ENCODE measurements at places on chromosomes 1 and 21.

- no peak for DNase-seq
Observed at GRCh38 chr1:211876851-211877590, 46.5 kb upstream of the LPGAT1 start.

- no peak for DNase-seq
Observed at GRCh38 chr1:10781137-10781536, 15.3 kb downstream of the CASZ1 start.

- no peak for DNase-seq
Observed at GRCh38 chr1:77739235-77739634, 20.4 kb downstream of the USP33 start.

DNA sequence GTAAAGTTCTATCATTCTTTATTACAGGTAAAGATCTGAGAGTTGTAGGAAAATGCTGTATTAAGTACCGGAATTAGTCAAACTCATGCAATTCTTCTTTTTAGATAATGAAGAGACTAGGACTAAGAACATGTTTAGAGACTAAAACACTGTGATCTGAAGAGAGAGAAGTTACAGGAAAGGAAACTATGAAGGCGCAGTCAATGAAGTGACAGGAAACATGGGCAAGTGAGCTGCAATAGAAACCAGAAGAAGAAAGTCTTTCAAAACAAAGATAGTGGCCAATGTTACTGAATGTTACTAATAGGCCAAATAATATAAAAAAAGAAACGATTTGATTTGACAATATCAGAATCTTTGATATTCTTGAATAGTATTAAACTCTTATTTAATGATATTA, 659.4 kb upstream of the RGS18 start:
- no peak for DNase-seq

DNA sequence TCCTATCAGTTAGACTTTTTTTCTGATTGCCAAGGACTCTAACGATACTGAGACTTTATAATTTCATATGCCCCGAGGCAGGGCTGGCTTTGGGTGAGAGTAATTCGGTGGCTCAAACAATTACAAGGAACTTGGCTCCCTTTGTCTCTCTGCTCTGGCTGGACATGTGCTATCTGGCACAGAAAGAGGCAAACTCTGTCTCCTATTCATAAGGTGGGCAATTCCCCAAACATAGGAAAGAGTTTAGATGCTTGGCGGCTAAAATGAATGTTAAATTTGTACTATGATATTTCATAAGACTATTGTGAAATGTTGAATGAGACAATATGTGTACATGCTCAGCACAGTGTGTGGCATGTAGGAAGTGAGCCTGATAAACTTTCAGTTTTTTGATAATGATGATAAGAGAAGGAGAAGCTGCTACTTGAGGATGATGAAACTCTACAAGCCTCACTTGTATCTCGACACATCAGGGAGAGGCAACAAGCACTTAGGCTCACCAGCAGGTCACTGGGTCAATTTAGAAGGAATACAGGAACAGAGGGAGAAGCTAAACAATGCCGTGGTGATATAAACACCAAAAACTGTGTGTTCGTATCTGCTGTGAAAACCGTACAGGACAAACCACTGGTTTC, 12.6 kb upstream of the NTPCR start:
- DNase-seq: no peak

GRCh38 chr1:66460776-66461175, 73.2 kb upstream of the SGIP1 start:
- DNase-seq: no peak

DNA sequence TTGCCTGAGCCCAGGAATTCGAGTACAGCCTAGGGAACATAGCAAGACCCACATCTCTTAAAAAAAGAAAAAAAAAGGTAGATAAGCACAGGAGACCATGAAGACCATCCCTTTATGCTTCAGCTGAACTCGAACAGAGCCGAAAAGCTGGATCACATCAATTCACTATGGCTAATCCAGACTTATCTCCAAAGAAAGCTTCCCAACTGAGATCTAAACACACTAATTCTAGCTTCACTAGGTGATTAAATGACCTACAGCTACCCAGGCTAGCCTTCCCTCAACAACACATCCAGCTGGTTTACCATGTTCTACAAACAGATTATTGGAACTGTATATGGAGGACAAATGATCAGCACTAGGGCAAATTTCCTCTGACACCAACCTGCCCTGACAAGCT, 44.0 kb upstream of the NR5A2 start:
- DNase-seq: no peak

DNA sequence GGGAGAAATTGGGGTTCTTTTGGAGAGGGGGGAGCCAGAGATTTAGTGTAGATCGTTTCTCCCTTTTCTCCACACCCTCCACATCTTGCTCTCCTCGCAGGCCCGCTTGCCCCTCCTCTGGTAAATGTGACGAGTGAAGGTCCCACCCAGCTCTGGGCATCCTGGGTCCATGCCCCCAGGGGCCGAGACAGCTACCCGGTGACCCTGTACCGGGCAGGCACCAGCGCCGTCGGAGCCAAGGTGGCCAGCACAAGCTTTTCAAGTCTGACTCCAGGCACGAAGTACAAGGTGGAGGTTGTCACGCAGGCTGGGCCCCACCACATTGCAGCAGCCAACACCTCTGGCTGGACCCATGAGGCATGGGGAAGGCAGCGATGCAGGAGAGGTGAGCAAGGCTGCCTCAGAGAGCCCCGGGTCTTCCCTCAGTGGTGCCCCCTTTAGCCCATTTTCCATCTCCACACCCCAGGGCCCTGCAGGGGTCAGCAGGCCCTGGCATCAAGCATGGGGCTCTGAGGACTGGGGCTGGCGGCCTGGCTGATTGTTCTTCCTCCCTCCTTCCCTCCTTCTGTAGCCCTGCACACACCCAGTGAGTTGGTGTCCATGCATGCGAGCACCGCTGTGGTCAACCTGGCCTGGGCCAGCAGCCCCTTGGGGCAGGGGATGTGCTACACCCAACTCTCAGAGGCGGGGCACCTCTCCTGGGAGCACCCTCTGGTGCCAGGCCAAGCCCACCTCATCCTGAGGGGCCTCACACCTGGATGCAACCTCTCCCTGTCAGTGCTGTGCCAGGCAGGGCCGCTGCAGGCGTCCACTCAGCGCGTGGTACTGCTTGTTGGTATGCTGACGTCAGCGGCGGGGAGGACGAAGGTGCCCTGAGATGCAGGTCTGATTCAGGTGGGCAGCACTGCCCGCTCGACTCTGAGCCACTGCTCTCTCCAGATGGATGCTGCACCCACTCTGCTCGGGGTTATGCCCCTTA, 16.4 kb upstream of the LGR6 start:
- no peak for DNase-seq

DNA sequence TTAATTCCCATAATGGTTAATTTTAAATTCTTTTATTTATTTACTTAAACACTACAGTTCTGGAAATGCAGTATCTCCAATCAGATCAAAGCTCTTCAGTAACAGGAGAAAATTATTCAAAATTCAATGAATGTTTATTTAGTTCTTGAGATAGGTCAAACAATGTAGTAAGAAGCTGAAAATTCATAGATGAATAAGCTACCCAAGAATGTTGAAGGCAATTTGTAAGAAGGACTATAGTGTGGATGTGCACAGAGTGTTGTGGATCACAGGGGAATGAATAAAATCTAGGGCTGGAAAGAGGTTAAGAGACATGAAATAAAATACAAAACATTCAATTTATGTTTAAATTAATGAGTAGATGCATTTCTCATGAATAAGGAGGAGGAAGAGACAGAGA, 72.0 kb downstream of the OLFM3 start:
- no peak for DNase-seq

DNA sequence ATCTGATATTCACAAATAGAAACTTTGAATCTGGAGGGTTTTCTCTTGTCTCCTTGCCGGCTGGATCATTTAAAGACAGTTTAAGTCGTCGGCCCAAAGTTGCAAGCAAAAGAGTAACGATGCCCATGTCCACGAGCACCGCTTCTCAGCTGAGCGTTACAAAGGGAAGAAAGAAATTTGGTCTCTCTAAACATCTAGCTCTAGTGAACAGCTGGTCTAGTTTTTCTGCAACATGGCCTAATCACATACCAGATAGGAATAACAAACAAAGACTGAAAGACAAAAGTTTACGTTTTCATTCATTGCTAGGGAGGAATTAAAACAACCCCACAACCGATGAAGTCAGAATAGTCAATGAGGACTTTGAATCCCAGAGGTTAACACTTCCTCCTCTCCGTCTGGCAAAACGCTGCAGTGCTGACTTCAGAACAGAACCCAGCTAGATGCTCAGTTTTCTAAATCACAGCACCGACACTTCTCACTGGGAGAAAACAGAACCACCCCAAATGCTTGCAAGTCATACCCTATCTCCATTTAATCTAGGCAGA, 69.4 kb downstream of the NTPCR start:
- DNase-seq: no peak

GRCh38 chr1:93701629-93702028, 20.0 kb upstream of the BCAR3 start:
- DNase-seq: no peak

GRCh38 chr1:201171063-201172036, 17.1 kb upstream of the TMEM9 start:
- peak; percentile 60 for DNase-seq
